CD4-positive, alpha-beta T cell treated with Interleukin-2 at 100 ng/mL for 4 hours (primary cell): ENCODE measurements at places on chromosomes 6 and 20.

DNA sequence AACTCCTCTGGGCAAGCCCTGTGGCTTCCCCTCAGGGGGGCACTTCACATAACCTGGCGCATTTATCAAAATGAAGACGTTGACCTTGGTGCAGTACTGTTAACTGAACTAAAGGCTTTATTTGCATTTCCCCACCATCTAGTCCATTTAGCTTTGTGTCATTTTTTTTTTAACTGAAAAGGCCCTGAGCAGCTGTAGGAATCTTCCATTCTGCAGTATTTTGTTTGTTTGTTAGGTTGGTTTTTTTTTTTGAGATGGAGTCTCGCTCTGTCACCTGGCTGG is 10.7 kb downstream of the TMEM181 start:
- no peak for DNase-seq

DNA sequence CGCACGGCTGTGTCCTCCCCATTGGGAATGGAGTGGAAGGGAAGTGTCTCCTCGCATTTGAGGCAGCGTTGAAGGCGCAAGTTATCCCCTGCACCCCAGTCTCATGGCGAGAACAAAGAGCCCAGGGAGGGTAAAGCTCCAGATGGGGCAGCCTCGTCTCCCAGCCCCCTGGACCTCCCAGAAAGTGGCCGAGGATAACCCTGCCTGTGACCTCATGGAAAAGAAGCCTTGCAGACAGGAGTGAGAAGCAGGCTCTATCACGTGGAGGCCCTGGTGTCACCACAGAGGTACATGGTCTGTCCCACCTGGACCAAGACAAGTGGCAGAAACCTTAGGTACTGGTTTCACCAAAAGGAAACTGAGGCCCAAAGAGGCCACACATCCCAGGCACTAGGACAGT is 134.8 kb upstream of the RPS6KA2 start:
- DNase-seq, result no peak

DNA sequence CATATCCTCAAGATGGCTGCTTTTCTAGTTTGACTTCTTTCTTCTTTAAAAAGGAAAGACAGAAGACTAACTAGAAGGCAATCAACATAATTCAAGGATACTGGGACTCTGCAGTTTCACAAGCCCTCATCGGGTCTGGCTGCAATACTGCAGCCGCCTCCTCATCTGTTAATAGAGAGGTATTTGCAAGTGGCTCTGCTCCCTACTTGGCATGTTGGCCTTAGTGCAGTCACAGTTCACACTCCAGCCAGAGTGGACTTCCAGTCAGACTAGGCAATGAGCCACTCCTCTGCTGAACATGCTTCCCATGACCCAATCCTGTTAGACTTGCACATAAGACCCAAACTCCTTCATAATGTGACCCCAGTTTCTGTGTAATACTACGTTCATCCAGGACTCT is 141.9 kb upstream of the ENPP5 start:
- no peak for DNase-seq

GRCh38 chr20:4326195-4327065 is 311.1 kb upstream of the RNF24 start:
- DNase-seq, result no peak

DNA sequence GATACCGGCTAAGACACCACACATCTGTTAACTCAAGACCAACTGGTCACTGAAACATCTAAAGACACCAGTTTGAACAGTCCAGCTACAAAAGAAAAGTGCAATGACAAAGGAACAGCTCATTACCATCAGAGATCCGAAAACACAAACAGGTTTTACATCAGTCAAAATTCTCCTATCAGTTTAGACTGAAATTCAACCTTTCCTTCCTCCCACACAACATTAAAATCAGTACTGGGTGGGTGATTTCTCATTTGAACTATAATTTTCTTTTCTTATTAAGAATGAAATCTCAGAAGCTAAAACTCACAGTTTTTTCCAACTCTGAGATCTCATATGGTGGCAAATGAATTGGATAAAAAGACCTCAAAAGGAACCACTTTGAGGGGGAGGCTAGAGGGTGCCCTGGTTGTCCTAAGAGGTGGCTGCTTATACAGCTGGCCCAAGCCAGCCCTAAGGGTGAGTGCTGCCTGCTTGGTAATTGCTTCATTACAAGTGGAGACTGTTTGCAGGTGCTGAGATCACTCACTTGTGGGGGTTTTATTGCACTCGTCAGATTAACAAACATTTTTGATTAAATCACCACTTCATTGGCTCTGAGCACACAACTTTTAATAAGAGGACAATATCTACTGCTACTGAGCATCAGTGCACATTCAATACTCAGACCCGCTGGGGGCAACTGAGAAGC is 4.3 kb downstream of the CCDC167 start:
- no peak for DNase-seq

DNA sequence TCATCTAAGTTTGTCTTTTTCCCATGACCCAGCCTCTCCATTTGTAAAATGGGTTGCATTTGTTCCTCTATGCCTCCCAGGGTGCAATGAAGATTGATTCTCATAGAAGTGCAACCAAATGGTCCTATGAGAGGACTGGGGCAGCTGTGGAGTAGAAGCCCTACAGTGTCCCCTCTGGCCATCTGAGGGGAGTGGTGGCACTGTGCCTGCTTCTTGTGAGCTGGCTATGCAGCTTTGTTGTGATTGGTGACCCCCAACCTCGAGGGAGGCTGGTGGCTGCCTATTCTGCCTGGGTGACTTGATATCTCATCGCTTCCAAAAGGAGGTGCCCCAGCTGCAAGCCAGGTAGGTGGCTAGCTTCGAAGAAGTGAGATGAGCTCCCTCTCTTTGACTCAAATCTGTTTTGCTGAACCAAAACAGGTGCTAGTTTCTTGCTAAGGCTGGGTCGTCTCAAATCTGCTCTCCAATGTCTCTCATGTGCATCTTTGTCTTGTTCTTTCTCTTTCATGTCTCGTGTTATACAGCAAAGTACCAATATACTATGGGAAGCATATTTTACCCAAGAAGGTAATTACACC is 33.9 kb downstream of the TXLNB start:
- DNase-seq, result peak; percentile 18

- DNase-seq, result no peak
Measured at GRCh38 chr20:4936851-4937406, 64.4 kb downstream of the SLC23A2 start.

DNA sequence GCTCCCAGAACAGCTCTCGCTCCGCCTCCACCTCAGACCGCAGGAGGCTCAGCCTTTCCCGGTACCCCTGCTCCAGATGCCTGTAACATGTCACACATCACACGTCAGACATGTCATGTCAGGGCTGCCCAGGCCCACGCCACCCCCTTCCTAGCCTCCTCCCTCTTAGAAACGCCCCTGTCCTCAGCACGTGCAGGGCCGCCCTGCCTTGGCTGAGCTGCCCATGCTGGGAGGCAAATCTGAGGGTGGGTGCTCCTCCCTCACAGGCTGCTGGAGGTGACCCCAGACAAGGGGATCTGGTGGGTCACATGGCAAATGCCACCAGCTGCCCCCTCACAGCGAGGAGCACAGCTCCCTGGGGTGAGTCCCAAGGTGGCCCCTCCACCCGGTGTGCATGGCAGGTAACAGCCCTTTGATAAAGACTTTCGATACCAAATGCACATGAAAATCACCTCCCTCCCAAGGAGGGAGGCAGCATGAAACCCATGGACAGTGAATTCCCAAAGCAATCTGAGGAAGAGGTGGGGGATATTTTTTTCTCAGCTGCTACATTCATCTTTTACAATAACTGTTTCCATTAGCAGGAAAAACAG is 84.1 kb downstream of the GINS1 start:
- DNase-seq, result no peak

DNA sequence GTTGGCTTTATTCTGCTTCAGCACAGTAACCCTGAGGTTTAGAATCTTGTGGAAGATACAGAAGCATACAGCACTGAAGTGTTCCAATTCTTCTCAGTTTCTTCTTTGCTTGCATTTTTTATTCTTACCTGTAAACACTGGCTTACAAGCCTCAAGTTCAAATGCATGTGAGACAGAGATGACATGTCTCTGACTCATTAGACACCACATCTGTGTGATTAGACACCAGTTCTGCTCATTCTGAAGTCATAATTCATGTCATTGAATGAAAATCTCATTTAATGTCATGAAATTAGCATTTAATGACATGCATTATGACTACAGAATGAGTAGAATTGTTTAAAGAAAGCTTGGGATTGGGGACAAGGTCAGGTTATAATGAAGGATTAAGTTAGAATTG is 5.8 kb downstream of the GZF1 start:
- peak; percentile 27 for DNase-seq

DNA sequence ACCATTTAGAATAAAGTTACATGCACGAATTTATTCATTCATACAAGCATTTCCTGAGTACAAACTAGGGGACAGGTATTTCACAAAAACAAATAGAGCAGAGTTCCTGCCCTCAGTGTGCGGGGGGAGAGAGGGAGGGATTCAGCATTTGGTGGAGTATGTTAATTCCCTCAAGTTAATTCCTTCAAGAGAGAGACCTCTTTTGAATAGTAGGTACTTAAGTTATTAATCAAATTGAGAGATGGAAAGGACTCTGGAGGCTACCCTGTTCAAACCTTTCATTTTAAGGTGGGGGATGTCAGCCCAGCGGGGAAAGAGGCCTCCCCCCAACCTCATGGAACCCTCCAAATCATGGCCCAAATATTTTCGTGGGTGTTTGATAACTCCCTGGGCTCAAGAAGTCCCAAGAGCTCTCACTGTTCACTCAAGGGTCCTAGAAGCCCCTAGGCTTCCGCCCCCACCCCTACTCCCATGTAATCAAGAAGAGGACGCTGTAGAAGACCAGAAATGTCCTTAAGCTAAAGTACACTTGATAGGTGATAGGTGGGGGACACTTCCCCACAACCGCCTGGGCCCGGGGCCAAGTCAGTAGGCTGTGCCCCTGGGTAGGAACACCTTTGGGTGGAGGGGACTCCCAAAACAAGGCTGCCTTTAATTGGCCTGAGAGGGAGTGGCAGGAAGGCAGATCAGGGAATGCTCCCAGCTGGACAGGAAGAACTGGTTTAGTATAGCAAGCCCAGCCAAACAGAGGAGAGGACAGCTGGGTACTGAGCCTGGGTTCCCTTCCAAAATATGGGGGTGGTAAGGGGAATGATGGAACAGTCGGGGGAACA is 2.9 kb downstream of the SDC4 start:
- DNase-seq, result no peak

DNA sequence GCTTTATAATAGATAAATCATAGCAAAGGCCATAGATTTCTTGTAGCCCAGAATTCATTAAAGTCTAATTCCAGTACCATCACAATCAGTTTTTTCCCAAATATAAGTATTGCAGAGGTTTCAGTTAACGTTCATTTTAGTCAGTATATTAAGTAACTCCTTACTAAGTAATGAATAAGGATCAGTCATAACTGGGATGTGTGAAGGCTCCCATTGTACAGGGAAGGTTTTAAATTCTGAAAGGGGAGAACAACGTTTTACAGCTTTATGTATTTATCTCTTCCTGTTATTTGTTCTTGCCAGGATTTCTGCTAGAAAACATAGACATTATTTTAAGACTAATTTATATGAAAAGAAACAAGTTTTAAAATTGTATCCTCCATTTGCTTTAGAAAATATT is 215.5 kb upstream of the LAMP5 start:
- DNase-seq, result no peak

GRCh38 chr6:128357392-128358130 is 162.8 kb downstream of the PTPRK start:
- DNase-seq, result no peak

DNA sequence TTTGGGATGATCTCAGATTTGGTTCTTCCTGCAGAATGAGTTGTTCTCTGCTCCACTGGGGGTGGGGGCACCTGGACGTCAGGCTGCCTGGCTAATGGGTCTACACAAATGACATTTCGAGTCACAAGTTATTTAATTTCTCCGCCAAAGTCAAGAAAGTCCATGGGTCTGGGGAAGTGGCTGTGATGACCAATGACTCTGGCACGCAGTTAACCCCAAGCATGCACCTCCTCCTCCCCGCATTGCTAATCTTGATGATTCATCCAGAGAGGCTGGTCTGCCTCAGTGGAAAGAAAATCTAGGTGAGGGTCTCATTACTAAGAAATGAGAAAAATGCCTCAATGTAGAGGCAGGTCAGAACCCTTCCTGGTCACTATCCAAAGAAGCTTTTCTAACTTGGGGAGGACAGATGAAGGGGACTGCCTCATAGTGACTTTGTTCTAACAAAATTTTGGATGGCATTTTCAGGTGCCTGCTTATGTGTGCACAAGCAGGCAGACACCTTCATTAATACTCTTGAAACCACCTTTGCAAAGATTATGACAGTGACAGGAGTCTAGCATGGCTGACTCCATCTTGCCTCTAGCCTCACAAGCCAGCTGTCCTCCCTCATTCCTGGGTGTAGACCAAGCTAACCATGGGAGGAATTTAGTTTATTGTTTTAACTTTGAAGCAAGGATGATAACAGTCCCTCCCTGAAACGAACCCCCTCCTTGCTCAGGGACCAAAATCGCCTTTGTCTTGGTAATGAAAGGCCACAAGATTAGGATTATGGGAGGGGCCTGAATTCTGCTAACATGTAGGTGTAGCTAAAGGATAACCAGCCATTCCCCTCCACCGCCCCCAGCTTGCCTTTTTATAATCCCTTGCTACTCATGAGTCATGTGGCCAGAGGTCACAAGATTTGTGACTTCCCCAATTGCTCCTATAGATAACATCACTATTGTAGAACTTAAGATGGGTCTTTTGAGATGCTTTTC is 98.6 kb upstream of the MRPS10 start:
- no peak for DNase-seq

GRCh38 chr6:170266061-170266825 is 24.6 kb downstream of the DLL1 start:
- no peak for DNase-seq

DNA sequence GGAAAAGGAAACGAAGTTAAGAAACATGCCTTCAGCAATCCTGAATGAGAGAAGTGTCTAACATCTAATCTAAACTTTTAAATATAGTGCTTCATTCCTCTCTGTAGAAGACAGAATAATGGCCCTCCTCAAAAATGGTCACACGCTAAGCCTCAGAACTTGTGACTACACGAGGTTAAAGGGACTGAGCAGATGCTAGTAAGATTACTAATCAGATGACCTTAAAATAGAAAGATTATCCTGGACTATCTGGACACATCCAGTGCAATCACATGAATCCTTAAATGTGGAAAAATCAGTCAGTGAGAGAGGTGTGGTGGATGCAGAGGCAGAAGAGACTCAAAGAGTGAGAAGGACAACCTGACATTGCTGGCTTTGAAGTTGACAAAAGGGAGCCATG is 126.1 kb downstream of the TBX18 start:
- no peak for DNase-seq

DNA sequence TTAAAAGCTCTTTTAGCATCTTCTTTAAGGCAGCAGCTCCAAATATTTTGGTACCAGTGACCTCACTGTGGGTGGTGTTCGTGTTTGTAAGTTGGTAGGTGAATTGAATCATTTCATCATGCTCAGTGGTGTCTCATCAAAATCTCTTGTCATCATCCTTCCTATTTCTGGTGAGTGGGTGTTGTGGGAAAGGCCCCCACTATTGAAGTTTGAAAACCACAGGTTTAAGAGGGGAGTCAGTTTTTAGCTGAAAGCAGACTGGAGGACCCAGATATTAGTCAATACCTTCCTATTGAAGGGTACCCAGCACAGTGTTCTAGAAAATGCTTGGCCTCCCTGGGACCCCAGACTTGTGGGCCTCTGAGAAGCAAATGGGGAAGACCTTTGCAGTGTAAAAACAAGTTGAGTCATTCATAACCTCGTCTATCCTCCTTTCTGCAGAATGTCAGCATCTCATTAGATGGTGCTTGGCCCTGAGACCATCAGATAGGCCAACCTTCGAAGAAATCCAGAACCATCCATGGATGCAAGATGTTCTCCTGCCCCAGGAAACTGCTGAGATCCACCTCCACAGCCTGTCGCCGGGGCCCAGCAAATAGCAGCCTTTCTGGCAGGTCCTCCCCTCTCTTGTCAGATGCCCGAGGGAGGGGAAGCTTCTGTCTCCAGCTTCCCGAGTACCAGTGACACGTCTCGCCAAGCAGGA is 3.7 kb downstream of the PIM1 start:
- DNase-seq, result peak; percentile 90
